ENCODE measurements at places on chromosomes 12 and 14.
A peak's percentile ranks its signal among the peaks of the same experiment; 100 is the strongest.

- no peak for DNase-seq
These were observed 43.2 kb upstream of the MEG3 start for GRCh38 chr14:100782516-100783320.

DNA sequence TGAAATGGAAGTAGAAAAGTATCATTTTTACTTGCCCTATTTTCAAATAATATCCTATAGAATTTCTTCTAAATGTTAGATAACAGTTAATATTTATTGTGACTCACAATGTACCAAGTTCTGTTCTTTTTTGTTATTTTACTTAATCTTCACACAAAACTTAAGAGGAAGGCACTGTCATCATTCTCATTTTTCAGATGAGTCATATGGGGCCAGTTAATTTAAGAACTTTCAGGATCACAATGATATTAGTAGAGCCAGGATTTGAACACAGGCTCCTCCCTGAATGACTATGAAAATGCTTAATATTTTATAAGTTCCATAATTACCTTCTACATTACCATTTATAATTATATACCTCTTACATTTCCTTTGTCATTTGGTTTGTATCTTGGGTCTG, 10.4 kb upstream of the TMEM260 start:
- DNase-seq: no peak

GRCh38 chr14:35020713-35021112, 25.4 kb upstream of the FAM177A1 start:
- DNase-seq: no peak

DNA sequence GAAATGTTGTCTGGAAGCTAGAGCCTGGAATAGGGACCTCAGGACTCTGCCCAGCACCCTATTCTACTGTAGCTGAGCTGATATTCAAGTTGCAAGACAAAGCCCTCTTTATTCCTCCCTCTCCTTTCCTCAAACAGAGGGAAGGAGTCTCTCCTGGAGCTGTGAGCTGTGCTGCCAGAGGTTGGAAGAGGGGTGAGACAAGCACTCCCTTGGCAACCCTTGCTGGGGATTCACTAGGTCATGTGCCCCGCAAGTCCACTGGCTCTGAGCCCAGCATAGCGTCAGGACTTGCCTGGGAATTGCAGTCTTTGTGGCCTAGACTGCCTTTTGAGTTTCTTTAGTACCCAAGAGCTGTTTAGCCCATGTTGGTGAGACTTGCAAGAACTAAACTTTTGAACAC, 11.4 kb upstream of the ASCL1 start:
- no peak for DNase-seq

DNA sequence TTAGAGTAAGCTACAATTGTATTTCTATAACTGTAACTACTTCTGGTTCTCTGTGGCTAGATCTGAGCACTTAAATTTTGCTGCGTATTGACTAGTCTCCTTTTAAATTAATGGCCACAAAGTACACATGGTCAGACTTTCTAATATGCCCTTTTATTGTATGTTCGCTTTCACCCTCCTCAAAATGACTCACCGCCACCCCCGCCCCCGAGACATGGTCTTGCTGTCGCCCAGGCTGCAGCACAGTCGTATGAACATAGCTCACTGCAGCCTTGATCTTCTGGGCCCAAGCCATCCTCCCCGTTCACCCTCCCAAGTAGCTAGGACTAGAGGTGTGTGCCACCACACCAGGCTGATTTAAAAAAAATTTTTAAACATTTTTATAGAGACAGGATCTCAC, 11.8 kb downstream of the MTERF2 start:
- DNase-seq: no peak

- DNase-seq: no peak
These were observed 7.0 kb downstream of the GPX2 start for GRCh38 chr14:64935508-64935907.

DNA sequence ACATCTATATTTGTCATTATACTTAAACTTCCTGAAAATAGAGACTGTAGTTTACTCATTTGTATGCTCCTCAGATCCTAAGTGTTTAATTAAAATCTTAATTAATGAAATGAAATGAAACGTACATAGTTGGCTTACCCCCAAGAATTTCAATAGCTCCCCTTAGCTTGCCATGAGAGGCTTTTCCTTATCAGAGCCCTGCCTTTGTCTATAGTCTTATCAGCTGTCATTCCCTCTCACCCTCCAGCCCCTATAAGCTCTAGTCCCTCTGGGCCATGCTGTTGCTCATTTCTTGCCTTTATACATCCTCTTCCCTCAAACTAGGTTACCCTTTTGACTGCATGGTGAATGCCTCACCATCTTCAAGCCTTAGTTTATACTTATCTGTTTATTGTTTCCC, 1.1 kb upstream of the RTRAF start:
- no peak for DNase-seq

DNA sequence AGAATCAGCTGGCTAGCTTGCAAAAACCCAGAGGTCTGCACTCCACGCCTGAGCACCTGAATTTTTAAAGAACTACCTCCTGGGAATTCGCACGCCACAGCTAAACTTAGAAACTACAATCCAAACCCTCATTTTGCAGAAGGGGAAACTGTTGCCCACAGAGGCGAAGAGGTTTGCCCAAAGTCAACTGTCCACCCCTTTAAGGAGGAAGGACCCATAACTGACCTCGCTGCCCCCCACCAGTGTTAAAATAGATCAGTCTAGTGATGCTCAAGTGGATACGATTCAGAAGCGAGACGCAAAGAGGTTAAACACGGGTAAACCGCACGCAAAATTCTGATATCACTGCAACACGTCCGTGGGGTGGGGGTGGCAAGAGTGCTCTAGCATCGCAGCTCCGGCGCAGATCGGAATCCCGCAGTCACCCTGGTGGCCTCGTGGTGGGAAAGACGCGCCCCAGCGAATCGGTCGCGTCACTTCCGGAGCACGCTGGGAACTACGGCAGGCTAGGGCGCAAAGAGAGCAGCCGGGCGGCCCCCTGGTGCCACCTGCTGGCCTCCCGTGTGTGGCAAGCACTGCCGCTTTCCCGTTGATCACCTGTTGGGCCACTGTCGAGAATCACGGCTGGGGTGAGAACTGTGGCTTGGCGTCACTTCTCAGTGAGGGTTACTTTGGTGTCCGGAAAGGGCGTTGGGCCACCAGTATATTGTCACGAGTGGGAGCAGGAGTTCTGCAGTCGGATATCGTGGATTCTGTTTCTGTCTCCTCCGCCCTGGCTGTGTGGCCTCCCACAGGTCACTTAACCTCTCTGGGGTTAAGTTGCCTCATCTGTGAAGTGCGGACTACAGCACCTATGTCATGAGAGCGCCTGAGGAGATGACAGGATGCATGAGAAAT, at the start of gene ALKBH2:
TSS of gene ALKBH2 (minus strand) at position 451 of the 897 bp plus-strand sequence. CDS start 686 bp downstream, outside the sequence.
- DNase-seq: peak; percentile 91

DNA sequence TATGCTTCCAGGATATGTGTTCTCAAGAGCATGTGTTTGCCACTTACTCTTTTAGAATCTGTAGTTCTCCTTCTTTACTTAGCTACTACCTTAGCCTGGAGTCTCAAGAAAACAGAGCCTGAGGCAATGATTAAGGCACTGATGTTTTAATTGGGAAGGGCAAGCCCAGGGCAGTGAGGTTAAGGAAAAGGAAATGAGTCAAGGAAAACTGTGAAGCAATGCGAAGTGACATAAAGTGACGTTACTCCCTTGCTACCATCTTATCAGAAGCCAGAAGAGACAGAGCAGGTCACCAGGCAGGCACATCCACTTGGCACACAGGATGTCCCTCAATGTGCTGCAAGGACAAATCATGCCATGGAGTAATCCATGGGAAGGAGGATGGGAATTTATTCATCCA, 11.3 kb upstream of the EML5 start:
- no peak for DNase-seq

GRCh38 chr12:65902500-65902899, 78.2 kb downstream of the HMGA2 start:
- DNase-seq: no peak

DNA sequence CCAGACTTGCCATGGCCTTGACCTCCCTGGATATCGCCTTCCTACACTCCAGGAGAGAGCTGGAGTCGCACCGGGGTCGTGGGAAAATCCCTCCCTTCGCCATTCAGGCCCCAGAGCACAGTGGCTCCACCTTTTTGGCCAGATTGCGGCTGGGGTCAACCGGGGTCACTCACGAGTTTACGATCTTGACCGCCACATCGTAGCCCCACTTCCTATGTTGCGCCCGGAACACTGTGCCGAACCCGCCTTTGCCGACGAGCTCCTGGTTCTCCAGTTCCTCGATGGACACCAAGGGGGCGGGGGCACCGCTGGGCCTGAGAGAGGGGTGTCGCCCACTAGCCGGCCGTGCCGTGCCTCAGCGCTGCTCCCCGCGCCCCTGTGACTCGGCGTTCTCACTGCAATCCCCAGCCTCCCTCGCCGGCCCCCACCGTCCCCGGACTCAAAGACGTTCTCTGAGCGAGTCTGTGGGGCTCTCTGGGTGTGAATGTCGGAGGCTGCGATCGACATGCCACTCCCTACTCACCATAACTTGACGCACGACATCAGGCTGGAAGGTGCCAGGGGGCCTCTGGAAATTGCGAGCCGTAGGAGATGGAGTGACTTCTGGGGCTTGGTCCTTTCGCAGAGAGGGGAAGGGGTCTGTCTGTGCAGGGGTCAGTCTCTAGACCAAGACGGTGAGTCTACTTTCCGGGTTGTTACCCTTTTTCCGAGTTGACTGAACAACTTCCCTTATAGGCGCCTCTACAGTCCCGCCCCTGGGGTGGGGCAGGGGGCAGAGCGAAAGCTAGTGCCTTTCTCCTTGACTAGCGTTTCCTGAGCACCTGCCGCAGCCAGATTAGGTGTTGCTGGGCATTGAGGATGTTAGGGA, at the start of gene RIPK3:
TSS of gene RIPK3 (minus strand) at position 708 of the 868 bp plus-strand sequence. CDS start at position 543, 165 bp downstream.
- no peak for DNase-seq

DNA sequence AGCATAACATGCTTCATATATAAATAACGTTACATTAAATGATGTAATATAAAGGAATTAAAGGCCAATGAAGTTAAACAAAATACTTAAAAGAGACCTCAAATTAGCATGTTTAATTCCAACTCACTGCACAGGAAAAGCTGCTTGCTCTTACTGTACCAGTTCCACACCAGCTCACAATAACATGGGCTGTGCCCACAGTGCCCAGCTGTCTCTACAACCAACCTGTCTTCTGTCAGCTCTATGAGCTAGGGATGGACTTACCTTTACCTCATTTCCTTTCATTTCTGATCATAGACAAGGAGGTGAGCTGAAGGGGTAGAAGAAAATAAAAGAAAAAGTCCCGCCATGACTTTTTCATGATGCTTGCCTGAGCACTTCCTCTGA, 64.8 kb downstream of the NKX2-1 start:
- no peak for DNase-seq

DNA sequence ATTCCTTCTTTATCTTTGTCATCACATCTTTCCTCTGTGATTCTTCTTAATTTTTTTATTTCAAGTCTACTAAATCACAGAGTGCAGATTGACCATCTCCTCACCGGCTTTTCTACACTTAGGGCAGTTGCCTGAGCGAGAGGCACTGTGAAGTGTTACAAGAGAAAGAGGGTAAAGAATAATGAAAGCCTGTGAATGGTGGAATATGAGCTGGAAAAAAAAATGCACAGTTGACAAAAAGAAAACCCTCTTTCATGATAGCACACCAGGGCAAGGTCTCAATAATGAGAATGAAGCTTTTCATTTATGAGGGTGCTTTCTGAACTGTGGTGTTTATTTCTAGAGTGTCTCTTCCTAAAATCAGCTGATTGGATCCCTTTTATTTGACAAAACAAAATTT, 106.2 kb upstream of the PDE3A start:
- DNase-seq: no peak

GRCh38 chr14:89702073-89702875, 252.3 kb downstream of the EFCAB11 start:
- DNase-seq: peak; percentile 53

GRCh38 chr12:26278266-26278665, 82.9 kb downstream of the SSPN start:
- no peak for DNase-seq

GRCh38 chr12:93857991-93858447, 180.8 kb downstream of the CRADD start:
- no peak for DNase-seq

DNA sequence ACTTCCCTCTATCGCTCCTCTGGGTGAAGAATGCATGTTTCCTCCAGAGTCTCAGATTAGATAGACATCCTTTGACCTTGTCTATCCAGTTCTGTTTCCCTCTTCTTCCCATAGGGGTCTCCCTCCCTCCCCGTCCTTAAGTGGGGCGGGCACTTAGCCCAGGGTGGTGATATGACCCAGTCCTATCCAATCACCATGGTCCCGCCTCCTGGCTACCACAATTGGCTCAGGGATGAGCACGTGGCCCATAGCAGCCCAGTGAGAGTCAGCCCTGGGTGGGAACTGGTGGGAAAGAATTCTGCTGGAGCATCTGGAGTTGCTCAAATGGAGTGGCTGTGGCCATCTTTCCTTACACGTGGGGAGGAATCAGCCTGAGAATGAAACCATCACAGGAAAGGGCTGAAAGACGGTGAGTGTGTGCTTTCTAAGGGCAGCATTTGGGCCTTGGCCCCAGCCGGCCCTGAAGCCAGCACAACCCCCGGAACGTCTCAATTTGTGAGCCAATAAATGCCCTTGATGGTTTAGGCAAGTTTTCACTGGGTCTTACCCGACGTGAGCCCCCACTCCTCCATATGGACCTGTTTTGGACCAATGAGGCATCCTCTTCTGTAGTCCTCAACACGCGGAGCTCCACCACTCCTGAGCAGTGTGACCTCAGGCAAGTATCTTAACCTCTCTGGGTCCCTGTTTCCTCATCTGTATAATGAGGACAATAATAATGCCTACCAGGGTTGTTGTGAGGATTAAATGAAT, 14.4 kb upstream of the MLXIP start:
- peak; percentile 87 for DNase-seq

- no peak for DNase-seq
These were observed 56.7 kb downstream of the RALGAPA1 start for GRCh38 chr14:35752380-35752779.

GRCh38 chr14:71399057-71399487, 491.8 kb downstream of the PCNX1 start:
- DNase-seq: no peak

DNA sequence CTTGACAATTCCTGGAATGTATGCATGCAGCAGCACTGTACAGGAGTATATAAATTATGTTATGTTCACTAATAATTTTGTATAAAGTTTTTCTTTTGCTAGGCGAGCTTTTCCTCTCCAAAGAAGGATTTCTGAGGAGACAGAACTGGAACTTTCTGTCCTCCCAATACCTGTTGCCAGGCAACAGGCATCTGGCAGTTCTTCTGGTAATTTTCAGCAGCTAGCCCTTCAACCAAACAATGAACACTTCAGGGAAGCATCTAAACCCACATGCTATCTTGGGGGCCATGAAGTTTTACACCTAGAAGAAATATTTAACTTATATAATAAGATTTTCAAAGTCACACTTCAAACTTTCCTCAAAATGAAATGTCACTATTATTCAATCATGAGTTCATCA, 162.9 kb upstream of the SYT10 start:
- no peak for DNase-seq
